ENCODE measurements at places on chromosomes 1 and 21.

GRCh38 chr1:151710187-151710840 is 6.3 kb downstream of the CELF3 start:
- DNase-seq: peak; percentile 11

DNA sequence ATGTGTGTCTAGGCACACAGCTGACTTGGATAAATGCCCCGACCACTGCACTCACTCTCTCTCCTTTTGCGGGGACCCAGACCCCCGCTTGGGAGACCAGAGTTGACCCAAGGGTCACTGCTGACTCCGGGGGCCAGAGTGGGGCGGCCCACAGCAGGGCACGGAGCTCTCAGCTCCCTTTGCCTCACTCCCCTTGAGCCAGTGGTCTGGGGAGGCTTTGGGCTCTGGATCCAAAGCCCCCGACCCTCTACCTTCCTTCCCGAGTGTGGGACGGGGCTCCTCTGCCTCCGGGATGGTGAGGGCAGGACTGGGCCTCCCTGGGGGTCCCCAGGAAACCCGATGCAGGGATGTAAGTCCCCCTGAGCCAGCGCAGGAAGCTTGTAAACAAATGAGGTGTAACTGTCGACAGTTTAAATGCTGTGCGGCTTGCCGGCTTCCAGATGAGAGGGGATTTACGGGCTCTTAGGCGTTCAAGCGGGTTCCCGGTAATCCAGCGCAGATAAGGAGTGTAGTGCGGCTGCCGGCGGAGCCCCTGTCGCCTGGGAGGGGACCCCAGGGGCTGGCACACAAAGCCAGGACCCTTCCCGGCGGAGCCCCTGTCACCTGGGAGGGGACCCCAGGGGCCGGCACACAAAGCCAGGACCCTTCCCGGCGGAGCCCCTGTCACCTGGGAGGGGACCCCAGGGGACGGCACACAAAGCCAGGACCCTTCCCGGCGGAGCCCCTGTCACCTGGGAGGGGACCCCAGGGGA is 7.4 kb downstream of the ACTRT2 start:
- DNase-seq: peak; percentile 2

DNA sequence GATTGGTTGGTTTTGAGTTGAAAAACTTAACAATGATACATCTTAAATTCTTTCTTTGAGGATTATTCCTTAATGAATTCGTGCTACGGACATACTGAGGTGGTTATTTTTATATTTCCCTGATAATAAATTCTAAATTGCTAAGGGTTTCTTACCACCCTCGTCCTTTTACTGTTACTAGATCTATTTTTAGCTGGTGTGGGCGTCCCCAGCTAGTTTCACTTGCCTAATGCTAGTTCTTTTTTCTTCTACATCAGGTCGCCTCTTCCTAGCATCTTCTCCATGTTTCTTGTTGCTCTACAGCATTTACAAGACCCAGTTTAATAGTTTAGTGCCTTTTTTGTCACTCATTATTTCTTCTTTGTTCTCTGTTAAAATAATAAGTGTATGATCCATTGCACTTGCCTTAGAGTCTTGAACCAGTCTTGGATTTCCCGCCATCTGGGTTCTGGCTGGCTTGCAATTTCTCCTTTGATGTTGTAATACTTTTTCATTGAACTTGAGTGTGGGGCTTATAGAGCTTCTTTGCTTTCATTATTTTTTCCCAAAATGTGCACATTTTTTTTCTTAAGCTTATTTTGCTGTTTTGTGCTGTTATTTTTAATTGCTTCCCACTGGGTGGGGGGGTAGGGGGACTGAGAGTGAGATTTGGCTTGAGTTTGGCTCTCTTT is 677 bp upstream of the HSD11B1 start:
- no peak for DNase-seq

- no peak for DNase-seq
These were observed 633.8 kb downstream of the PTPRC start for GRCh38 chr1:199272628-199273086.

GRCh38 chr21:39660191-39660980 is 47.6 kb downstream of the B3GALT5 start:
- no peak for DNase-seq

GRCh38 chr1:88433556-88433955 is 250.5 kb upstream of the PKN2 start:
- no peak for DNase-seq

- no peak for DNase-seq
These were observed 137.3 kb downstream of the NAV1 start for GRCh38 chr1:201676197-201676596.

DNA sequence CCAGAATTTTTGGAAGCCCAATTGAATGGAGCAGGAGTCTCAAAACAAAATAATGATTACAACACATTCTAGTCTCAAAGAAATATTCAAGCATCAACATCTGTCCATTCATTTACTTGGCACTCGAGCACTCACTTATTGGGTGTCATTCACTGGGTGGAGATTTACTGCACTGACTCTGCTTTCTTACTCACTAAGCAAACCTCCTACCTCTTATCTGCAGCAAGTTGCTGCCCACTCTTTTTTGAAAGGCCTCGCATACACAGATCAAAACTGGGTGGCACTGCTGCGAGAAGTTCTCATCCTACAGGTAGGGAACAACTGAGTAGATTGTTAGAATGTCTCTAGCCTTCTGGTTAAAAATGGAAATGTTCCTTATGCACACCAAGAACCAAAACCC is 18.0 kb downstream of the RHBDL2 start:
- DNase-seq: no peak

GRCh38 chr1:202615501-202616354 is 94.5 kb downstream of the SYT2 start:
- peak; percentile 61 for DNase-seq

GRCh38 chr1:150257624-150258585 is at the start of gene CA14:
TSS of gene CA14 (plus strand) at chr1:150257774. CDS start at chr1:150258129, 355 bp downstream.
- no peak for DNase-seq

GRCh38 chr1:93603106-93603505 is 78.5 kb downstream of the BCAR3 start:
- DNase-seq: no peak

GRCh38 chr1:87899746-87900145 is 571.1 kb downstream of the LMO4 start:
- DNase-seq: no peak

DNA sequence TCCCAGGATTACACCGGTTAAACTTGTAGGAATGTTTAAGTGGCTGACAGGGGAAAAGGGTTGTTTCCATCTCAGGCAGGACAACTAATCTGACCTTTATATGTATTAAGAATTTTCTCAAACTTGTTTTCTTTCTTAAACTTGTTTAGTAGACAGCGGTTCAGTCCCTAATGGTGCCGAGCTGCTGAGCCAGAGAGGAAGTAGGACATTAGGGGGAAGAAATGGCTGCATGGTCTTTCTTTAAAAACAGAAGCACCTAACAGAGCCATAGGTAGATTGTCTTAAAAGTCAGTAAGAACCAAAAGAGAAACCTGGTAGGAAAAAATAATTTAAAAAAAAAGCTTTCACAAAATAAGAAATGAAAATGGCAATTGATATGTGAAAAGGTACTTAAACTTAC is 3.3 kb downstream of the GBP4 start:
- DNase-seq: peak; percentile 10

GRCh38 chr1:223074445-223075300 is 68.4 kb downstream of the TLR5 start:
- DNase-seq: no peak

GRCh38 chr21:42746240-42746592 is 92.8 kb downstream of the PDE9A start:
- peak; percentile 6 for DNase-seq

GRCh38 chr1:54861070-54861761 is 25.8 kb downstream of the DHCR24 start:
- DNase-seq: no peak

- DNase-seq: no peak
These were observed 744.7 kb upstream of the CXADR start for GRCh38 chr21:16768096-16768495.

- DNase-seq: no peak
These were observed 136.6 kb upstream of the VANGL1 start for GRCh38 chr1:115505148-115505571.

DNA sequence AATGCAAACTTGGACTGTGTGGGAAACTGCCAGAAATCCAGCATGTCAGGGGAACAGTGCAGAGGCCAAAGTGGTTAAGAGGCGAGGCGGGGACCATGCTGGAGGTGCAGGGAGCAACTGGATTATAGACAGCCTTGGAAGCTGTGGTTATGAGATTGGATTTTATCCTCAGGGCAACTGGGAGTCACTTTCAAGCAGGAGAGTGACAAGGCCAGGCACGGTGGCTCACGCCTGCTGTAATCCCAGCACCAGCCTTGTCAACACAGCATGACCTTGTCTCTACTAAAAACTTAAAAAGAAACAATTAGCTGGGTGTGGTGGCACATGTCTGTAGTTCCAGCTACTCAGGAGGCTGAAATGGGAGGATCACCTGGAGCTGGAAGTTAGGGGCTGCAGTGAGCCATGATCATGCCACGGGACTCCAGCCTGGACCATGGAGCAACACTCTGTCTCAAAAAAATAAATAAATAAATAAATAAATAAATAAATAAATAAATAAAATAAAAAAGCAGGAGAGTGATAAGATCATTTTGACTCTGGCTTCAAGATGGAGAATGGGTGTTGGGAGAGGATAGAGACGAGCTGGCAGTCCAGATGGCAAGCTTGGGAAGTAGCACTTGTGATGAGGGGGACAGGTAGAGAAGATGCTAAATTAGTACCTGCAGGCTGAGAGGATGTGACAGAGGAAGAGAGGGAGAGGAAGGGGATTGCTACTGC is 3.5 kb downstream of the HAPLN2 start:
- no peak for DNase-seq

DNA sequence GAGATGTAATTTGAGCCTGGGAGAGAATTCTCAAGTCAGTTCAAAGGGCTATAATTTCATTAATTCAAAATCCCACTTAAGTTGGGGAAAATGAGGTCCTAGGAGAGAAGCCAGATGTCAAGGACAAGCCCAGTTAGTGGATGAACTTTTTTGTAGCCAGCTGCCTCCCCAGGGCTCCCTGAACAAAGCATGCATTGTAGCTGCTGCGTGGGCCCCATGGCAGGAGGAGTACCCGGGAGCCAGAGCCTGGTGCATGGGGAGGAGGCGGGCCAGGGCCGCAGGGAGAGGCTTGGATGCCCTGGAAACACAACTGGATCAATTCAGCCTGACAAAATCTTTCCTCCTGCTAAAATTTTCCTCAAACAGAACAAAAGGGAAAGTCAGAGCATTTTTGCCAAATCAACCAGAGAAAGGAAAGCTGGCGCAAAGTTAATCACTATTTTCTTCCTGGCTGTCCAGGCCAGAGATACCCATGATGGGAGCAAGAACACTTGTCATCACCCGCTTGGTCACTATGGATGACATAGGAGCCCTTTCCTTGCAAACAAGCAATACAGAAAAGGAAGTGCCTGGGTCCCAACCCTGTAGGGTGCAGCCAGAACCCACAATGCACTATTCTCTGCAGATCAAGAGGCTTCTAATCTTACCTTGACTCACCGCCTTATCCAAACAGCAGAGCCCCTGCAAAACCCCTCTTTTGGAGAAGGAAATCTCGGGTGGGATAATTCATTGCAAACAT is 248.1 kb upstream of the RAB4A start:
- DNase-seq: no peak

- no peak for DNase-seq
These were observed 134.6 kb upstream of the BARHL2 start for GRCh38 chr1:90851711-90852050.

- no peak for DNase-seq
These were observed 55.0 kb downstream of the TRABD2B start for GRCh38 chr1:47942240-47942629.

DNA sequence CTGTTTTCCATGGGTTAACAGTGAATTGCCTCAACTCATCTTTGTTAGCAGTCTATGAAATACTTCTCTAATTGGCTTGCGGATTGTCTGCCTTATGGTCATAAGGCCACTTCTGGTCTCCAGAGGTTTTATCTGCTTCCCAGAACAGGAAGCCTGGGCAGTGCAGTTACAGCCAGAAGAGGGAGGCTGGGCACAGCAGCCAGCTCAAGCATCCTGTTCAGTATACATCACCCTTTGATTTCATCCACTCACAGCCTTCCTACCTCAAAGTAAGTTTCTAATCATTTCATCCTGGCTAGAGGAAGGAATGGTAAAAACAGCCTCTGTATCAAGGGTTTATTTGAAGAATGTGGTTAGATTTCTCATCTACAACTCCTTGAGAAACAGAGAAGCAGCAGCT is 311.5 kb upstream of the DEPDC1 start:
- DNase-seq: no peak

DNA sequence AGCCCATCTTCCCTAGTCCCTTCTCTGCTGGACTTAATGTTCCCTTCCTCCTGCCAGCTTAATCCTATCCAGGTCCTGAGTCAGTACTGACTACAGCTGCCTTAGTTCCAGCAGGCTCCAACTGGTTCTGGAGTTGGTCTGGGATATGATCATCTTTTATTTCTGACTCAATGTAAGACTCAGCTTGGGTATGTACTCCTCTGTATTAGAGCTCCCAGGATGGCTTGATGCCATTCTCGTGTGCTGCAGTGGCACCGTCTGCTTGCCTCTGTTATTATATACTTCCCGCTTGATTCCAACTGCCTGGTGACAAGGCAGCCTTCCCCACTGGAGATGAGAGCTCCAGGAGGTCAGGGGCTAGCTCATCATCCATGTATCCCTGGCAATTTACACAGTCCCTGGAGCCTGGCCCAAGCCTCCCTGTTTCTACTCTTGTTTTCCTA is 164.4 kb upstream of the DPT start:
- DNase-seq: no peak

- no peak for DNase-seq
These were observed 1.9 kb downstream of the MTFR1L start for GRCh38 chr1:25821630-25822091.

DNA sequence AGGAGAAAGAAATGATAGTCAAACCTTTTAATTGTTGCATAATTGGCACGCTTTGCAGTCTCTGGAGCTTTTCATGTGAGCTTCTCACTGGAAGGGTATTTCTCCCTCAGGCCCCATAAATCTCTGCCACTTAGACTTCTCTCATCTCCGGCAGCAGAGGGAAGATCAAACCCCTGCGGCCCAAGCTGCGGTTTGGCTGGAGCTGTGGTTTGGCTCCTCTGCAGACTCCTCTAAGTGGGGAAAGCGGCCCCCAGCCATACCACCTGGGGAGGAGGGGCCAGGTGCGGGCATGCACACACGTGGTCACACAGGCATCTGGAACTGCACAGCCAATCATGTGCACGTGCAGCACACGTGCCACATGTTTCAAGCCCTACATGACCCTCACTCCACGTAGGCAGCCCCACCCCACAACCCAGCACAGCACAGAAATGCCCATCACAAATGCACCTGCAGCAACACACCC is 58.3 kb downstream of the UBE2T start:
- DNase-seq: no peak

DNA sequence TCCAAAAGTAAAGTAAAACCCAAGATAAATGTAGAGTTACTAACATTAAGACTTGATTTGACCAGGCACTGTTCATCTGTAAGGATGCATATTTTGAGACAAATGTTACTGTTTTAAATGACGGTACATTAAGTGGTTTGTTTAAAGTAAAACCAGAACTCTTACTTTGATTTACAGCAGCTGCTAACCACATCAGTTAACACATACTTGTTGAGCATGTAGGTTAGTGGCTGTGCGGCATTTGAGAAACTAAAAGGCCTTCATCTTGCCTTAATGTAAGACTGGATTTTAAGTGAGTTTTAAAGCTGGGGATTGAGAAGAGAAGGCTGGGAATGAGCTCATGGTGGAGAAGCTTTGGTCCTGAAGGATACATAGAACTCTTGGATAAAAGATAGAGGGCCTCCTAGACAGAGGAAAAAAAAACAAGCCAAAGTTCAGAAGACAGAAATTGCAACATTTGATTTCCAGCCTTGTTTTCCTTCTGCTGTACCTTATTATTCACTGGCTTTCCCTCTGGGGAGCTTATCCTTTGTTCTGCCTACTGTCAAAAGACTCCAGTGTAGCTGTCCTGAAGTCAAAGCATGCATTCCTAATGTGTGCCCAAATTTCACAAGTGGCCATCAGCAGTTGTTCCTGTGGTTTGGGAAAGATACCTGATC is 66.6 kb downstream of the MTR start:
- DNase-seq: no peak

All from CD4-positive, alpha-beta T cell treated with Interleukin-4 for 1 hour (primary cell).